ENCODE measurements at places on chromosomes 6 and 20.

DNA sequence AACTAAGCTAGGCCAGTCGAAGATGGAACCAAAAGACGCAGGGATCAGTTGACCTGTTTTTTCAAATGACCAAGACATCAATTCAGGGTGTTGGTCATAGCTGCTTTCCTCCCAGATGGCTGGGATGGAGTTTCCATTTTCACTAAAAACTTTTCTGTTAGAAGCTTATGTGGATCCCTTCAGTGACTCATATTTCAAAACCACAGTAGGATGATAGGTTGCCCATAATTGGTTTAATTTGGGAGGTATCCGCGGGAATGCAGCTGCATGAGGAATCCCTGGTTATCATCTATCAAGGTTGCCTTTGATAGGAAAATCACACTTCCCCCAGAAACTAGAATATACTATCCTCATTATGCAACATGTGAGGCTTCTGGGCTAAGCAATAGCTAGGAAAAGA is 150.9 kb upstream of the MLIP start:
- no peak for DNase-seq

- no peak for DNase-seq
Observed at GRCh38 chr20:24501764-24502556, 32.5 kb downstream of the SYNDIG1 start.

DNA sequence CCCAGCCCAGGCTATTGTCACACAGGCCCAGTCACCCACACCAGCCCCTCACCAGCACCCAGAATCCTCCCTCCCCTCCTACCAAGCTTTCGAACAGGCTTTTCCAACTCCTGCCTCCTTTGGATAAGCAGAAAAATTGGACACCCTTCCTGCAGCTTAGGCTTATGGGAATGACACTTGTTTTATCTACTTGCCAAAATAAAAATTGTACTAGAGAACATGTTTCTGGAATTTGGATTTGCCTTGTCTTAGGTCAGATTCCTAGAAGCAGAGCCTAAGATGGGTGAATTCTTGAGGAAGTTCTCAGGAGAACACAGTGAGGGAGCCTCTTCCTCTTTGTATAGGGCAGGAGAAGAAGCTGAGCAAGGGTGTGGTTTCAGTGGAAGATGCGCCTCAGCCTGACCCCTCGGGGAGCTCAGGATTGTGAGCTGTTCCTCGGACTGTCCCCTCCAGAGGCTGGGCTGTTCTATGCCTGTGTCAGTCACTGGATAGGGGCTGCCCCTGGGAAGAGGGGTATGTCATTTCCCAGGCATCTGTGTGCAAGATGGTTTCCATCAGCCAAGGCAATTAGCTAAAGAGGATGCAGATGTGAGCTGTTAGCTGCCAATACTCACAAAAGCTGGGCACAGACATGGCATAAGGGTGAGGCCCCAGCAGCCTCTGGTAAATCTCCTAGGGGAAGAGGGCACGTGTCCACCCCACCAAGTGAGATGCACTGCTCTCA is 33.9 kb downstream of the ITPR3 start:
- DNase-seq = no peak

DNA sequence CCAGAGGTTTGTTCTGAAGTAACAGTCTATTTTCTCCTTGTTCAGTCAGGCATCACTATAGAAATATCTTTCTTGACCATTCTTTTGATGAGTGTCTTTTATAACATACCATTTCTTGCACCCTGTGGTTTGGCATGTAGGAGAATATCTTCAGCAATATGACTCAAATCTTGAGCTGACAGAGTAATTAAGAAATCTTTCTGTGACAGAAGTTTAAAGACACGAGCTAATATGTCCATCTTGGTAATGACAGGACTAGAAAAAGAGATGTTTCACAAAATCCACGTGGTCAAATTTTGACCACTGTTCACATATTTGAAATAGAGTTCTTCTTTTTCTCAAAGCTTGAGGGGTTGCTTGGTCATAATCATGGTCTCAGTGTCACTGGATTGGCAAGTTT is 149.9 kb downstream of the MYB start:
- peak; percentile 41 for DNase-seq

DNA sequence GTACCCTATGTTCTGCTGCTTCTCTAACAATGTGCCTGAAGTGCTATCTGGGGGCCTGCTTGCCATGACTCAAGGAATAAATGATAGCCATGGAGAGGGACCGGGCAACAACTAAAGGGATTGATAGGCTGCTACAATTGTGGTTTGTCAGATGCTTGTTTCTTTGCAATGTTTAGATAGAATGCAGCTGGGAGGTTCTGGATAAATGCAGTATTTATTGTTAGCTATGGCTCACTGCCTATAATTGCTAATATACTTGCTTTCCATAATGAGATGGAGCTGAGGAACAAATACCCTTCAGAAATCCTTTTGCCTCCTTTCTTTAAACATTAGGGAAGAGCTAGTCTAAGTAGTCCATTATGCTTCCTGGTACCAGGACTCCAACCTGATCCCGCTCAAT is 575.2 kb upstream of the SYNCRIP start:
- DNase-seq = no peak

- no peak for DNase-seq
Observed at GRCh38 chr6:37891072-37891471, 71.5 kb downstream of the ZFAND3 start.

- no peak for DNase-seq
Observed at GRCh38 chr6:139587469-139587868, 213.0 kb upstream of the CITED2 start.

GRCh38 chr20:19706463-19706862 is 51.6 kb upstream of the RIN2 start:
- no peak for DNase-seq

- peak; percentile 32 for DNase-seq
Observed at GRCh38 chr6:155521719-155522118, 66.1 kb upstream of the NOX3 start.

GRCh38 chr6:131958542-131959470 is 7.6 kb upstream of the CCN2 start:
- no peak for DNase-seq

GRCh38 chr6:93644611-93645010 is 225.3 kb upstream of the EPHA7 start:
- DNase-seq = peak; percentile 11

DNA sequence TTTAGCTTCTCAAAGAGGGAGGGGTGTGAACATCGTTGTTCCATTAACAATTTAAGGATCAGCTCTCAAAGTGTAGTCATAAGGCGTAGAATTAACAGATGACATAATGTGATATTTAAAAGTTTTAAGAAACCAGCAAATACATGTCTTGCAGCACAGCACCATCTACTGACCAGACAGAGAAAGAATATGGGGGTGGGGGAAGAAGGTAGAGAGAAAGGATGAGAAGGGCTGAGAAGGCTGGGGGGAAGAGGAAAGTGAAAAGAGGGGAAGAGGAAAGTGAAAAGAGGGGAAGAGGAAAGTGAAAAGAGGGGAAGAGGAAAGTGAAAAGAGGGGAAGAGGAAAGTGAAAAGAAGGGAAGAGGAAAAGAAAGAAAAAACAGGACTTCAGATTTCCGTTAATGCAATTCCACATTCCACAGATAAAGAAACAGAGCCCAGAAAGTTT is 80.9 kb downstream of the HAO1 start:
- DNase-seq = peak; percentile 61

- no peak for DNase-seq
Observed at GRCh38 chr6:16396497-16397319, 158.3 kb downstream of the GMPR start.

- no peak for DNase-seq
Observed at GRCh38 chr20:56322681-56323080, 36.1 kb upstream of the FAM210B start.

- DNase-seq = peak; percentile 97
Observed at GRCh38 chr20:32439132-32439829, 81.2 kb downstream of the ASXL1 start.

DNA sequence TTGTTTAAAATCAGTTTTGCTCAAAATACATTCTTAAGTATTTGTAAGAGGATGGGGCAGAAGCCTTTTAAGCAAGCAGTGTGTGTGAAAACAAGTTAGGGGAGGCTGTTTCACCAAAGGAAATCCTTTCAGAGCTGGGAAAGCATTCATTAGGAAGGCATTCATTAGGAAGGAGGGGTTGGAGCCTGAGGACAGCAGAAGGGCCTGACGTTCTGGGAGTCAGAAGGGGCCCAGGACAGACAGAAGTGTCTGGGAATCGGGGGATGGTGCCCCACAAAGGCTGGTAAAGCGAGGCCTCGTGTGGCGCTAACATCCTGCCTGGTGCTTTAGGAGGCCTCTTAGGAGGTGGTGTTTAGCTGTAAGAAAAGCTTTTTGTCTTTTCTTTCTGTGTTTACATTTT is 80.6 kb upstream of the NXT1 start:
- no peak for DNase-seq

DNA sequence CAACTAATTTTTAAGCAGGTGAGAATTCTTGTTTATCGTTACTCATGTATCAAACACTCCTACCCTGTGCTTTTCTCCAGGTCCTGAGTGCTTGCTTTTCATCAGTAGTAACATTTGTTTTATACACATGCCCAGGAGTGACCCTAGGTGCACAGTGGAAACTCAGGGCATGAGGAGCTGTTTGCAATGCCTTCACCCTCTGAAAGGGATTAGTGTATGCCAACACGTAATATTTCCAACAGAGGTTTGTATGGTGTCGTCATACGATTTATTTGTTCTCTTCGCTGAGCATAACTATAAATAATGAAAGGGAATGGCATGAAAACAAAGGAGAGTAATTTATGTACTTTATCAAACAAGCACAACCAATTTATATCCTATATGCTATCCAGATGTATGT is 537.4 kb upstream of the MMS22L start:
- DNase-seq = no peak

DNA sequence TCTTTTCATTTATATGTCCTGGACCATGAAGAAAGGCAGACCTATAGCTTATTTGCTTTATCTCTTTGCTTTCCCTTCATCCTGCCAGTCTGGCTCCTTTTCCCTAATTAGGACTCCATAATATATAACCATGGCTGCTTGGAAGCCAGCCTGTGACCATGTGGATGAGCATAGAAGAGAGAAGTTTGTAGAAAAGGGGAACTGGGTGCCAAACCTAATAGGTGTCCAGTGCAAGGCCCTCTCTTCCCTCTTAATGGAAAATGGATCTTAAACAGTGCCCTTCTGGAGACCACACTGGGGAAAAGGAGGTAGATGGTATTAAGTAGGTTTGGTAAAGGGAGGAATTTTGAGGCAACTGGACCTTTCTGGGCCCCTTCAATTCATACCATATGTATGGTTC is 16.7 kb upstream of the OSTM1 start:
- peak; percentile 17 for DNase-seq

GRCh38 chr6:71979911-71980310 is 93.6 kb downstream of the RIMS1 start:
- no peak for DNase-seq

DNA sequence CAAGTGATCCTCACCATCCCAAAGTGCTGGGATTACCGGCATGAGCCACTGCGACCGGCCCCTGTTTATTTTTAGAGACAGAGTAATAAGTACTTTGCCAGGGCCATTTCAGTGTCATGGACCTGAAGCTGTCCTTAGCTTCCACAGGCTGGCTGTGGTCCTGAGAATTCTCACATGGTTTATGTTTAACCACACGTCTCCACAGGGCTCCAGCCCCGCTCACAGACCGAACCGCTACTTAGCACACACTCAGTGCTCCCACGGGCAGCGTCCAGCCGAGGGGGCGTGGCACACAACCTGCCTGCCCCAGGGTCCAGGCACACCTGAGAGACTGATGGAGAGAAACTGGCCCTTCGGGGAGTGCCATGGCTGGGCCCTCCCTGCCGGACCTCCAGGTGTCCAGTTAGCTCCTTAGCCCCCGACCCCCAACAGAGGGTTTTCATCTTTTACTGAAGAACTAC is 11.7 kb downstream of the ACSS1 start:
- no peak for DNase-seq

GRCh38 chr6:22401206-22401605 is 104.4 kb upstream of the PRL start:
- no peak for DNase-seq

- DNase-seq = no peak
Observed at GRCh38 chr6:166615059-166615770, 11.8 kb downstream of the RPS6KA2 start.

- no peak for DNase-seq
Observed at GRCh38 chr6:6414931-6415330, 94.5 kb upstream of the F13A1 start.

DNA sequence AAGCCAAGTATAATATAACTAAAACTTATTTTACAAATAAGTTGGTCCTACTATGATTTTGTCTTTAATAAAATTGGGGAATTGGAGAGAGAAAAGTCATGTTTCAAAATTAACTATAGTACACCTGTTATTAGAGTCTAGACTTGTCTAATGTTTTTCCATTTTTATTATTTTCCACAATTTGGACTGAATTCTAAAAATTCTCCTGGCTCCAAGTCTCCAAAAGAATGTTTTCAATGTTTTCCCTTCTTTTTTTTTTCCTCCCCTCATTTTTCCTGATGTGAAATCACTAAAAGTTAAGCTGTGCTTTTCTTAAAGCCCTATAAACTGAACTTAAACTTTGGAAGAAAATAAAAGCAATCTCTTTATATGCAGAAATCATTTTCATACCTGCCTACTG is 11.3 kb downstream of the PTGIS start:
- DNase-seq = no peak

DNA sequence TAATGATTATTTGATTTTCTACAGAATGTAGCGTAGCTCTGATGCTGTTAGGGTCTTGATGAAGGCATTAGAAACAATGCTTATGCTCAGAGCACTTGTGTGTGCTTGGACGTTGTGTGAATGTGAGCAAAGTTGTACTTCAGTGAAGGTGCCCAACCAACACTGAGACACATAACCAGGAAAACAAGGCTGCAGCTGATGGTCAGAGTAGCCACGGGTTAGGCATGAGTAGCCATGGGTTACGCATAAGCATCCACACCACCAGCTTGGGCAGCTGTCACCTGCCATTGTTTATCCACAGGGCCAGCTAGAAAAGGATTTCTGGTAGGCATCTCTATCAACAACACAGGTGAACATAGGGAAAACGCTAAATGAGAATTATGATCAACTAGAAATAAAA is 326.6 kb downstream of the NRN1 start:
- DNase-seq = no peak

DNA sequence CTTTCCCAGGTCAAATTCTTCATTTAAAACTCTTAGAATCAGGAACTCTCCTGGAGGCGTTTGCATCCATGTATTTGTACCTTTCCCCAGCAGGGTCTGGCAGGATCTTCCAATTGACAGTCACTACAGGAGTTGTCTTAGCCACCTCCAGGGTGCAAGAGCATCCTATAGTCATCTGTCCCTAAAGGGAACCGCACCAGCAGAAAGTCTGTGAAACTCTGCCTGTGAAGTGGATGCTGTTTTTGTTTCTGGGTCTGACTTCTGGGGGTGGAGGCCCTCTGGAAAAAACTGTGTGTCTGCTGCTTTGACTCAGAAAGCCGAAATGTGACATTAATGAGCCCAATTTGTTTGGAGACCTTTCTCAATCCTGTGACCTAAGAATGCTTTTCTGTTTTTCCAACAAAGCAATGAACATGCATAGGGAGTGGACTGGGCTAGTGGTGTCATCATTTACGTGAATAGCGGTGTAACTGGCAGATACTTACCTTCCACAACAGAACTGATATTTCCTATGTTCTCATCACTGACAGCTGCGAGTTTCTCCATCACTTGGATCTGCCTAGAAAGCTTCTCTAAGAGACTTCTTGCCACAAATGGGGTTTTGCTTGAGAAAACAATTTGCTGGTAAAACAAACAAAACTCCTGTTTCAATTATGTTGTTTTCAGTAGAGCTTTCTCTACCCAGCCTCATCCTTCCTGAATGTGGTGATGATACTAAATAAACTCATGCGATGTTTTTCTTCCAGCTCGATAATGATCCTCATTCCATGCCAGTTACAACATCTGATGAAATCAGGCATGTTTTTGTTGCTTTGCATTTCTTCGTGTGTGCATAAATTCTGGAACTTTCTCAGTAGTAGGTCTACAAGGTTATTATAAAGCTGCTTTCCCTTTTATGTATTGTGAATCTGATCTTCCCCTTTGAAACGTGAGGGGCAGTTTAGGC is 33.3 kb upstream of the ARMH2 start:
- DNase-seq = no peak

Data from NB4 (cell line).